ENCODE measurements at places on chromosomes 6 and 20. TPM values are rescaled to one million over a fixed set of nuclear protein-coding genes. Genes with fewer than 3 reads are reported as not detected.

HMGA1 gene
- 16.3 TPM for total RNA-seq

ACTL10 gene
- total RNA-seq: 1.3 TPM

TNF gene
- not detected for total RNA-seq

FHL5 gene
- total RNA-seq: not detected

All from lung microvascular endothelial cell (primary cell).